ENCODE measurements at places on chromosomes 2 and 18.

DNA sequence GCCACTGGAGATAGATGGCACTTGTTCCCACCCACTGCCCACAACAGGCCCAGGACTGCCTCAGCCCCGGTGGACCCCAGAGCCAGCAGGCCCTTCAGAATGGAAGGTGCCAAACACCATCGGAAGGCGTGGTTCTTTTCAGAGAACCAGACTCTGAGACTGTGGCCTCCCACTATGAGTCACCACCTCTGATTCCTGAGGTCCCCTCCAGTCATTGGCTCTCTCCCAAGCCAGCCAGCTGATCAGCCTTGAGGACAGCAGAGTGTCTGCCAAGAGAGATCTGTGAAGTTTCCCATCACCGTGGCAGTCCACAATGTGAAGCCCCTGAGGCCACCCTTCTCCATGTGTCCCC, 10.4 kb upstream of the MAP3K2 start:
- peak; percentile 77 for DNase-seq

- DNase-seq: peak; percentile 61
Observed at GRCh38 chr2:229141424-229142025, 129.6 kb downstream of the PID1 start.

- no peak for DNase-seq
Observed at GRCh38 chr2:144421606-144422510, 98.1 kb downstream of the ZEB2 start.

- DNase-seq: no peak
Observed at GRCh38 chr2:20476950-20477349, 30.1 kb downstream of the RHOB start.

DNA sequence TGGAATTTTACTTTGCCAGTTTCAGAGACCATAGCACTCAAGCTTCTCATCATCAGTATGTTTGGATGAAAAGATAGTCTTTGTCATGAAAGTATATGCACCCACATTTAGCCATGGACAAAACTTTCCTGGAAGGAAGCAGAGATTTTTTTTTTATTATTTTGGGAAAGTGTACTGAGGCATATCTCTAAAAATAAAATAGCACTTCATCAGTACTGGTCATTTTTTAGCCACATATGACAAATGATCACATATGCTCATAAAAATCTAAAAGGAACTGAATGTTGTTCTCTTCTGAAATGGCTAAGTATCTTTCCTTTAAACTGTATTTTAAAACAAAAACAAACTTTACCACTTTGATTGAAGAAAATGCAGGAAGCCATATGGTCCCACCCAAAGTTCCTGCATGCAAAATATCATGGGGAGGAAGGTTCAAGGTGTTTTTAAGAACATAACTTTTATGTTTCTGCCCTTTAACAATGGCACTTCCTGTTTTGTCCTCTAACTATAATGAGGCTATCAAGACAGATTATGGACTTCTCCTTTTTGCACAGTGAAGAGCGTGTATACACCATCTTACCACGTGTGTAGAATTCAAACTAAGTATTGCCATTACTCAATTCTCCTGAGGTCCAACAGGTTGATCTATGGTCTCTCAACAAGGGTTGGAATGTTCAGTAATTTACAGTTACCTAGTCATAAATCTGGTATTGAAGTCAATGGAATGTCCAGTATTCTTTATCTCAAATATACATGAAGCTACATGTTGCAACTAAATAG, 77.1 kb upstream of the SLC39A10 start:
- no peak for DNase-seq

DNA sequence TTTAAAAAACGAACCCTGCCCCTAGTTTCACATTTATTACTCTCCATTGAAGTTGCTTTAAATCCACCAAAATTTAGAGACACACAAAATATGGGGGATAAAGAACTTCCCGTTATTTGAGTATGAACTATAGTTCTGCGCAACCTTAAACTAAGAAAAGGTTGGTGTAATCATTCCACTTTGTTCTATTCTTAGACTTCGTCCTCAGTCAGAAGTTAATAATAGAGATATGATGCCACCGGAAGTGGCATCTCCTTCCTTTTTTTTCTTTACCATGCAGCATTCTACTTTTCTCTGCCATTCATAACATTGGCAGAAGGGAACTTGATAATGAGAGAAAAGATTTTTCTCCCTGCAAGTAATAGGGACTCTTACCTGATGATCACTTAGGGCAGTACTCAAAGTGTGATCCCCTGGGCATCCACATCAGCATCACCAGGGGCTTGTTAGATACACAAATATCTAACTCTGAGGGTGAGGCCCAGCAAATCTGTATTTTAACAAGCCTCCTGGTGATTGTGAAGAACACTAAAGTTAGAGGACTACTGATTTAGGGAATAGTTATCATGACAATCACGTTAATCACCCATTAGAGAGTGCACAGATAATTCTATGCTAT, 147.7 kb upstream of the DTNA start:
- no peak for DNase-seq

DNA sequence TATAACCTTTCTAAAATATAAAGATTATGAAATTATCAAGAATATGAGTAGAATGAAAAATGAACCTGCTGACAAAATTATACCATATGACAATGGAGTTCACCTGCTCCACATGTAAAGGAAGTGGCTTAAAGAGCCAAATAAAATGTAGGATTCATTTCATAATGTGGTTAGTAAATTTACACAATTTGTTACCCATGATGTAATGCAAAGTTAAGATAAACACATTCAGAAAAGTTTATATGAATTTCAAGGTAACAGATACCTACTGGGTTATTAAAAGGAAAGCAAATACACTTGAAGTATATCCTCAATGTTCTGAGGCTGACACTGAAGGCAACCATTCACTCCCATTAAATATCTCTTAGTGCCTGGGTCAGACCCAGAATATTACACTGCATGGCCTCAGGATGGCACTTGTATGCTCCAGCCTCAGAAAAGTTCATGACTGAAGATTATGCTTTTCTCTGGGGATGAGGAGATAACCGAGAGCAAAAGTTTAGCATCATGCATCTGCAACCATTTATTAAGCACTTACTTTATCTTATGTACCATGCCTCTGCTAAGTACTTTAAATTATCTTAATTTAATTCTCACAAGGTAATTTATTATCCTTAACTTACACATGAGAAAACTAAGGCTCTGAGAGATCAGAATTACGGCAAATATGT, 6.2 kb downstream of the STRN start:
- DNase-seq: no peak

DNA sequence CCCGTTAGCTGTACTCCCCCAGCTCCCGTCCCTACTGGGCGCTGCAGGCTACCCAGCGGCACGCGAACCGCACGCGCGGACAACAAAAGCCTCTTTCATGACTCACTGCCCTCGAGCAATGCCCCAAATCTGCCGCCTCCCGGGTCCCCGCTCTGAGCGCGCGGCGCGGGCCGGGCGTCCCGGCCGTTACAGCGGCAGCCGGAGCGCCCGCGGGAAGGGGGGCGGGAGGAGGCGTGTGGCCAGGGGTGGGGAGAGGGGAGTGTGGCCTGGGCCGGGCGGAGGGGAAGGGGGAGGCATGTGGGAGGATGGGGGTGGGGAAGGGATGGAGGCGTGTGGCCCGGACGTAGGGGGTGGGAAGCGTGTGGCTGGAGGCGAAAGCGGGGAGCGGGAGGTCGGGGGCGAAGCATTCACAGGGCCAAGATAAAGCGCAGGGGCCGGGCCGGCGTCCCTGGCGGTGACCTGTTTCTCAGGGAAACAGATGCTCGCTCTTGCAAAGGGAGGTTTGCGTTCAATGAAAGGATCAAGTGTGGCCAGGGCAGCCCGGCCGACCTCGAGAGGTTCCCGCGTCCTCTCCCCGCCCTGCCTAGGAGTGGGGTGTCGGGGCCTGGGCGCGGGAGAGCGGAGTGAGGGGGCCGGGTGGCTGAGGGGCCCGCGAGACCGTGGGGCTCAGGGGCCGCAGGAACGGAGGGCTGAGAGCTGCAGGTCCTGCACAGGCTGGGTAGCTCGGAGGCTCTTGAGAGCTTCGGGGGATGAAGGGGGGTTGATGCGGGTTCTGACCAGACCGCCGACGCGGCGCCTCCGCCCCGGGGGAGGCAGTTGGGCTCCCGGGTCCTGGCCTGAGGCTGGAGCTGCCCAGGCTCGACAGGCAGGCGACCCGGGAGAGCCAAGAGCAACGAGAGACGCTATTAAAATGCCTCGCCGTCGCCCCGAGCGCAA, 3.5 kb upstream of the NEUROD1 start:
- DNase-seq: no peak

DNA sequence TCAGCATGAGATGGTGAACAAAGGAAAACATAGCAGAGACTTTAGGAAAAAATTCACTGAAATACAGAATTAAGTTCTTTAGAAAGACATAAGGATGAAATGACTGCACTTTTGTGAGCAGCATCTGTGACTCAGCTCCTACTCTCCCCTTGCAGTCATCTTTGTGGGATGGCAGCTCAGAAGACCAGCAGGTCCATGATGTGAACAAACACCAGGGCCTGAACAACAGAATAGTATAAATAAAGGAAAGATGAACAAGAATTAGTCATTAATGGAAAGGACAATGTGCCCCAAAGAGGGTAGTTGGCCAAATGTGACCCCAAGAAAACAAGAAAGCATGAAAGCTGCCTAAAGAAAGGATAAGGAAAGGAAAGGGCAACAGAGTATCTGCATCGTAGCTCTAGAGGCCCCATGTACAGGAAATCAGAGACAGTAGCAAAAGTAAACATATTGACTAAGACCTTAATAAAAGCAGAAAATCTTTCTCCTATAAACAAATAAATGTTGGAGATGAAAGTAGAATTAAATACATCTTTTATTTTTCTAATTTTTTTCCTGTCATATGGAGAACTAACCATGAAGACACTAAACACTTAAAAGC, 318.0 kb downstream of the ZEB2 start:
- DNase-seq: no peak

DNA sequence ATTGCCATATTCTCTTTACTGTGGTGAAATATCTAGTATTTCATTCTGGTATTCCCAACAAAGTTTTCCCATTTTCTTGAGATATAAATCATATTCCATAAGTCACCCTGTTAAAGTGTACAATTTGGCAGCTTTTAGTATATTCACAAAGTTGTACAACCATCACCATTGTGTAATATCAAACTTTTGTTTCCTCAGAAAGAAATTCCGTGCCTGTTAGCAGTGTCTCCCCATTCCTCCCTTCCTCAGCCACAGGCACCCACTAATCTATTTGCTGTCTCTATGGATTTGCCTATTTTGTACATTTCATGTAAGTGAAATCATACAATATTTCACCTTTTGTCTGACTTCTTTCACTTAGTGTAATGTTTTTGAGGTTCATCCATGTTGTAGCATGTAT, 19.7 kb downstream of the NCOA1 start:
- no peak for DNase-seq

DNA sequence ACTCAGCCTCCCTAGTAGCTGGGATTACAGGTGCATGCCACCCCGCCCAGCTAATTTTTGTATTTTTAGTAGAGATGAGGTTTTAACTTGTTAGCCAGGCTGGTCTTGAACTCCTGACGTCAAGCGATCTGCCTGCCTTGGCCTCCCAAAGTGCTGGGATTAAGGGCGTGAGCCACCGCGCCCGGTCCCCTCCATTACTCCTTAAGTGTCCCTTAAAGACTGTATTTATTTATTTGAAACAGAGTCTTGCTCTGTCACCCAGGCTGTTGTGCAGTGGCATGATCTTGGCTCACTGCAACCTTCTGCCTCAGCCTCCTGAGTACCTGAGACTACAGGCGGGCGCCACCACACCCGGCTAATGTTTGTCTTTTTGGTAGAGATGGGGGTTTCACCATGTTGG, 148.6 kb downstream of the TGIF1 start:
- no peak for DNase-seq

DNA sequence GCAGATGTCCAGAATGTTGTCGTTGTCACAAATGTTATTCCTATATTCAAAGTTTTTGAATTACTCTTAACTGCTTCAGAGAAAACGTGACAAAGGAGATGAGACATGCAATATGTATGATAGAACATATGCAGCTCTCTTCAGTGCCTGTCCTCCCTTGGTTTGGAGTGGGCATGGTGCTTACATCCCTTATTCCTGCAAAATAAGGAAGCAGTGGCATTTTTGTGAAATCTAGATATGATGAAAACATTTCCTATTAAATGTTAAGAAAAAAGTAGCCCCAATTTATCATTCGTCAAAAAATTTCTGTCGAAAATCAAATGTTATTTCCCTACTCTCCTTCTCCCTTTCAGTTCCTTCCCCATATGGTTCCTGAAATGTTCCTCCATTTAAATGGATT, 457.5 kb upstream of the FANCL start:
- no peak for DNase-seq

DNA sequence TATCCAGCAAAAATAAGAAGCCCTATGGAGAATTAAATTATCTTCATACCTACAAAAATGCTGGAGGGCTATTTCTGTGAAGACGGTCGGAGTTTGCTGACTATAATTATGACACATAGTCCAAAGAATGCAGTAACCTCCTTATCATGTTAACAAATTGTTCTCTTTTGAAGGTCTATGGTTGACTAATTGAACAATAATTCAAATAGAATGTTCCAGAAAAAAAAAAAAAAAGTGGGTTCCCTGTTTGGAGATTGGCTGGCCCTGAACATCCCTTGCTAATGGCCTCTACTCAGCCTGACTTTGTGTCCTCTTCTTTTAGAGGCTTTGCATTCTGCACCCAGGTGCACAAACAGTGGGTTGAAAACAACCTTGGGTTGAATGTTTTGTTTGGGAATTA, 82.8 kb upstream of the CCBE1 start:
- DNase-seq: peak; percentile 50

- DNase-seq: no peak
Observed at GRCh38 chr2:207724113-207724512, 12.7 kb downstream of the CCNYL1 start.

DNA sequence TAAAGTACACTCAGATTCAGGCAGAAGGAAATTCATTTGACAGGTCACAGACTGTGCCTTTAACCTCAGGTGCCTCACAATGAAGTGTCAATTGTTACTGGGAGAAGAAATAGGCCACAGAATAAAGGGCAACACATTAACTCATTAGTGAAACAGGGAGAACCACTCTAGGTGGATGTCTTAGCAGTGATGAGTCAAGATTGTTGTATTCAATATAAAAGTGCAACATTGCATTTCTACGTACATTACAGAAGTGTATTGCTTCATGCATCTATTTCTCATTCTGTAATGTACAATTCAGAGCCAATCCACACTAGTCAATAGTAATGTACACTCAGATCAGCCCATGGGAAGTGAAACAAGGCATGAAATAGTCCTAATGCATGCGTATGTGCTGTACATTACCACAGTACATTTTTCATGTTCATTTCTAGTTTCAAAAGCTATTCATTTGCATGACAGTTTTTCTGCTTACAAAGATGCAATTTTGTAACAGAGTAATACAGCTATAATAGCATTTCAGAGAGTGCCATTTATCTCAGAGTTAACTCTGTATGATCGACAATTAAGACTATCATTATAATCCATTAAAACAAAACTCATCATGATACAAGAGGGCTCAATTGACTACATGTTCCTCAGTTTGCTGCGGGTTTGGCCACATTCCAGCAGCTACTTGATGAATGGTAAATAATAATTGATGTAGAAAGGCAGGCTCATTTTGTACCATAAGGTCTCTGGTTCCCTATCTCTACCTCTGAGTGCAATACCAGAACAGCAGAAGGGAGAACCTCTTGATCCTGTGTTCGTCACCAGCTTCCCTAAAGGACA, 12.2 kb upstream of the ARL5A start:
- DNase-seq: no peak

- DNase-seq: no peak
Observed at GRCh38 chr18:63903851-63904570, 3.7 kb upstream of the SERPINB10 start.

GRCh38 chr2:181684454-181685149, 4.3 kb upstream of the NEUROD1 start:
- no peak for DNase-seq

Measured in skeletal muscle cell (primary cell).